PC-9 (cell line): ENCODE measurements at places on chromosomes 4 and X. TPM values are rescaled to one million over a fixed set of nuclear protein-coding genes. Genes with fewer than 3 reads are reported as not detected.

DNA sequence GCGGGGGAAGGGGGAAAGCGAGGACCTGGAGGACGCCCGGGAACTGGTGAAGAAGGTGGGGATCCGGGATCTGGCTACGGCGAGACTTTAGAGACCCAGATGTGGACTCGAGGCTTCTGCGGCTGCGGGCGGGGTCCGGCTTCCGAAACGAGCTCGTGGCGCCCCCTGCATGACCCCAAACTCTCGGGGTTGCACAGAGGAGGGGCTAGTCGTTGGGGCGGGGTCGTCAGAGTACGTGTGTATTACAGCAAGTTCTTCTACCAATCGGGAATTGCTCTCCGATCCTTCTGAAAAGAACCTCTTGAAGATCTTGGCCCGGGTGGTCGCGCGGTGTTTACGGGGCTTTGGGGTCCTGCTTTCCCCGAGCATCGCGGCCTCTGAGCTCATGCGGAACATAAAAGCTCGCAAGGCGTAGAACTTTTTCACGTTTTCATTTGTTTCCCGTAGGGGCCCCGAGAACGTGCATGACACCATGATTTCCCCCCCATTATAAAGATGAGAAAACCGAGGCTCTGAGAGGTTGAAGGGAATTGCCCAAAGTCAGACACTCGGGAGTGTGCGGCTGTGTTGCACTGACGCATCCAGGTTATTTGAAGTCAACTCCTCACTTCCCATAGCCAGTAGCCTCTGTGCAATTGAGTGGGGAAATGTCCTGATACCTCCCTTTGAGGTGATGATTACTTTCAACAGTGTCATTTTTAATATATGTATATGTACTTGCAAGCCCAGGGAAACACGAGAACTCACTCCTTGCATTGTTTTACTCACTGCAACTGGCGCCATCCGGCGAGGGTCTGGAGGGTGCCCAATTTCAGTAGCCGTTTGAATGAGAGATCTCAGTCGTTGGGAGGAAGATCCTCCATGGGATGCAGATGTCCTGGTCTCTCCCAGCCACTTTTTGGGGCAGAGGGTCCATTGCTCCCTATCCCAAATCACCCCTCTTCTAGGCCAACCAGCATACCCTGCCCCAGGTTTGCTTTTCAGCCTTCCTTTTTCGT lies at the start of gene BEND4:
Gene BEND4, minus strand, starts transcription at position 149 of the 998 bp plus-strand sequence. CDS start 512 bp downstream, outside the sequence.
- no peak within 1 kb of the TSS for H3K27ac ChIP-seq
- no peak for DNase-seq
- peaks cover 22% of the 10 kb centered on the region for H3K27me3 ChIP-seq
- no peaks in the 10 kb centered on the region for H3K4me1 ChIP-seq
- H3K36me3 ChIP-seq = no peaks in the 10 kb centered on the region

Gene EXOSC9
- 23.0 and 29.9 TPM in 2 replicates for total RNA-seq

DNA sequence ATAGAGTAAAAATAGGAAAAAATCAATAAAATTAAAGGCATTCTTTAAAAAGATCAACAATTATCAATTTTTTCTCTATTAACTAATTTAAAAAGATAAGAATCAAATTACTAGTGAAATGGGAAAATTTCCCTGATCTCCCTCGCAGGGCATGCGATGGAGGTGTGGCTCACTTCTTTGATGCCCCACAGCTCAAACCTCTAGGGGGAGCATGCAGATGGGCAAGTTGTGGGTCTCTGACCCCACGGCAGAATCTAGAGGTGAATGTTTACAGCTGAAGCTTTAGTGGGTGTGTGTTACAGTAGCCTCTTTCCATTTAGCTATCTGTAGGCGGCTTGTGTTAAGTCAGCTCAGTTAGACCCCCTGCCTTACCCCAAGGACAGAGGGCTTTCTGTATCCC lies 1348.8 kb downstream of the PCDH18 start:
- DNase-seq = no peak
- no peak overlapping the region for H3K4me3 ChIP-seq
- H3K4me1 ChIP-seq = no peaks in the 10 kb centered on the region
- no peaks in the 10 kb centered on the region for H3K27me3 ChIP-seq
- H3K27ac ChIP-seq = no peak overlapping the region

Gene HSD17B10
- total RNA-seq = 204 and 234 TPM in 2 replicates

Gene CENPVL1
- not detected in 2 replicates for total RNA-seq

Gene SPANXD
- total RNA-seq = 0.78 and 1.3 TPM in 2 replicates

DNA sequence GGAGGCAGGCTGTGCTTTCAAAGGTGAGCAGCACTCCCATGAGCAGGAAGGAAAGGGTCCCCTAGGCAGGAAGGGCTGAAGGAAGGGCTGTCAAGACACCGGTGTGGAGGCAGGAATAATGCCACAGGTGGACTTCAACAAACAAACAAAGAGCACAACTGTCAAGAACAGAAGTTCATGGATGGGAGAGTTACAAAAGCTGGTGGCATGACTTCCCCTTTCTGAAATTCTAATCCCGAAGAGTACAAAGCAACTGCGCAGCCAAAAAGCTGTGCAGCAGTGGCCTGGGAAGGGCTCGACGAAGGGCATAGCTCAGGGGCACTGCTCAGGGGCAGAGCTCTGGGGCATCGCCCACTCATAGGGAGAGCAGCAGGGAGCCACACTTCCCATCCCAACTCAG lies 582.3 kb upstream of the DIPK2B start:
- peaks cover 19% of the 10 kb centered on the region for H3K4me1 ChIP-seq
- no peak overlapping the region for H3K4me3 ChIP-seq
- DNase-seq = no peak
- no peak overlapping the region for H3K27ac ChIP-seq
